ENCODE measurements at places on chromosomes 1 and 21. TPM values are rescaled to one million over a fixed set of nuclear protein-coding genes. Genes with fewer than 3 reads are reported as not detected.

The DR1 gene
- 39.3 TPM for total RNA-seq

The SLAMF9 gene
- total RNA-seq, result not detected

The GSTM5 gene
- 4.9 TPM for total RNA-seq

The ENTREP3 gene
- total RNA-seq, result 15.5 TPM

The LCE1D gene
- not detected for total RNA-seq
